ENCODE measurements at places on chromosomes 4 and X. TPM values are rescaled to one million over a fixed set of nuclear protein-coding genes. Genes with fewer than 3 reads are reported as not detected.

GNRHR gene
- 0.32 TPM for polyA plus RNA-seq

SPANXN1 gene
- polyA plus RNA-seq, result not detected

DRP2 gene
- 1.5 TPM for polyA plus RNA-seq

MAGEE2 gene
- 0.56 TPM for polyA plus RNA-seq

CSTF2 gene
- polyA plus RNA-seq, result 22.6 TPM

ZNF718 gene
- 11.1 TPM for polyA plus RNA-seq

PPP1R2C gene
- not detected for polyA plus RNA-seq

CXCL1 gene
- 0.43 TPM for polyA plus RNA-seq

PRDX4 gene
- 110 TPM for polyA plus RNA-seq

GPR119 gene
- polyA plus RNA-seq, result not detected

NPY5R gene
- 4.2 TPM for polyA plus RNA-seq

ASMT gene
- polyA plus RNA-seq, result 0.21 TPM

TLR8 gene
- polyA plus RNA-seq, result 0.21 TPM

ADRA2C gene
- 9.6 TPM for polyA plus RNA-seq

AMER1 gene
- 7.9 TPM for polyA plus RNA-seq

SUPT20HL2 gene
- polyA plus RNA-seq, result 0.07 TPM

TBC1D19 gene
- 19.3 TPM for polyA plus RNA-seq

RASGEF1B gene
- polyA plus RNA-seq, result 9.8 TPM

FAM90A26 gene
- polyA plus RNA-seq, result 0.06 TPM

EREG gene
- polyA plus RNA-seq, result 0.36 TPM

NALF2 gene
- 0.78 TPM for polyA plus RNA-seq

BMPR1B gene
- 23.6 TPM for polyA plus RNA-seq

SPARCL1 gene
- 12.3 TPM for polyA plus RNA-seq

BRCC3 gene
- polyA plus RNA-seq, result 27.7 TPM

USP17L17 gene
- polyA plus RNA-seq, result not detected

PNMA5 gene
- 0.44 TPM for polyA plus RNA-seq

XPNPEP2 gene
- 82.7 TPM for polyA plus RNA-seq

SLC4A4 gene
- 62.3 TPM for polyA plus RNA-seq

HTR2C gene
- 0.58 TPM for polyA plus RNA-seq

MAGEA11 gene
- polyA plus RNA-seq, result 0.04 TPM

CTAG1A gene
- polyA plus RNA-seq, result not detected

FRG2 gene
- not detected for polyA plus RNA-seq

MAGEA9B gene
- not detected for polyA plus RNA-seq

HSFX4 gene
- polyA plus RNA-seq, result 0.35 TPM

CABS1 gene
- 0.22 TPM for polyA plus RNA-seq

ASB9 gene
- 12.0 TPM for polyA plus RNA-seq

CITED1 gene
- polyA plus RNA-seq, result 20.6 TPM

SLC9B1 gene
- 3.1 TPM for polyA plus RNA-seq

EVC2 gene
- 11.0 TPM for polyA plus RNA-seq

XK gene
- polyA plus RNA-seq, result 1.1 TPM

XAGE2 gene
- polyA plus RNA-seq, result not detected

TRMT10A gene
- polyA plus RNA-seq, result 15.7 TPM

TMPRSS11F gene
- polyA plus RNA-seq, result not detected

H2AZ1 gene
- polyA plus RNA-seq, result 345 TPM

CYBB gene
- 11.4 TPM for polyA plus RNA-seq

CENPVL3 gene
- 1.3 TPM for polyA plus RNA-seq

TBC1D9 gene
- 55.5 TPM for polyA plus RNA-seq

TLR3 gene
- 12.3 TPM for polyA plus RNA-seq

VCX3A gene
- polyA plus RNA-seq, result 0.13 TPM

PPP4R3C gene
- polyA plus RNA-seq, result not detected

EBP gene
- polyA plus RNA-seq, result 74.9 TPM

RIPPLY1 gene
- polyA plus RNA-seq, result 2.4 TPM

ZNF157 gene
- polyA plus RNA-seq, result 0.67 TPM

FGB gene
- 6.5 TPM for polyA plus RNA-seq

MTCP1 gene
- 21.0 TPM for polyA plus RNA-seq
